NCI-H460 (cell line): ENCODE measurements at places on chromosomes 16 and 17. TPM values are rescaled to one million over a fixed set of nuclear protein-coding genes. Genes with fewer than 3 reads are reported as not detected.

DNA sequence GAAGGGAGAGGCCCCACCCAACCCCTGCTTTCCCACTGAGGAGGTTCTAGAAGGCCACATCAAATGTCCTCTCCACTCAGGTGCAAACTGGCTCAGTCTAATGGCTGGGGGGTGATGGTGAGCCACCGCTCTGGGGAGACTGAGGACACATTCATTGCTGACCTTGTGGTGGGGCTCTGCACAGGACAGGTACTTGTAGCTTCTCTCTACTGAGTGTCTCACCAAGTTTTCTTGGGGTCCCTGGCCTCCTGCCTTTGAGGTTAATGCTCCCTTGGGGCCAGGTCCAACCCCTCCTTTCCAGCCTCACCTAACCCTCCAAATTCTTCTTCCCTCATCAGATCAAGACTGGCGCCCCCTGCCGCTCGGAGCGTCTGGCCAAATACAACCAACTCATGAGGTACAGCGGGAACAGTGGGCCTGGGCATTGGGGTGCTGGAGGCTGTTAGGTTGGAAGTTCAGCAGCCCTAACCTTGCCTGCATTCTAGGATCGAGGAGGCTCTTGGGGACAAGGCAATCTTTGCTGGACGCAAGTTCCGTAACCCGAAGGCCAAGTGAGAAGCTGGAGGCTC lies 5.7 kb downstream of the ENO3 start:
- DNase-seq = no peak

- DNase-seq = peak; percentile 26
Measured at GRCh38 chr16:54957403-54958166, 26.9 kb downstream of the IRX5 start.

PIGQ gene
- total RNA-seq = 16.7 and 18.3 TPM in 2 replicates

CLEC3A gene
- not detected in 2 replicates for total RNA-seq

- no peak for DNase-seq
Measured at GRCh38 chr16:68921637-68922036, 78.3 kb downstream of the TANGO6 start.
